Uterus (tissue), 4 donors: ENCODE measurements at places on chromosomes 6 and 20. TPM values are rescaled to one million over a fixed set of nuclear protein-coding genes. Genes with fewer than 3 reads are reported as not detected.

Gene SIRPD
- total RNA-seq: not detected

Gene LY6G6C
- not detected for total RNA-seq

Gene PLN
- 194 TPM for total RNA-seq

Gene GTSF1L
- not detected for total RNA-seq

Gene NOTCH4
- total RNA-seq: 75.2 TPM

Gene PRSS16
- not detected for total RNA-seq

Gene TOX2
- total RNA-seq: not detected

Gene MLIP
- total RNA-seq: not detected

Gene FOXA2
- not detected for total RNA-seq

Gene HSPA1L
- 0.59 TPM for total RNA-seq

Gene ZHX3
- total RNA-seq: 23.0 TPM

Gene TMEM217
- 0.21 TPM for total RNA-seq

Gene NRN1
- 12.4 TPM for total RNA-seq

Gene RAET1L
- total RNA-seq: not detected

Gene RHAG
- total RNA-seq: 3.2 TPM

Gene CLIC5
- 5.1 TPM for total RNA-seq

Gene NHSL1
- 8.9 TPM for total RNA-seq

Gene STMND1
- not detected for total RNA-seq

Gene HSPA12B
- 4.7 TPM for total RNA-seq

Gene MYO6
- total RNA-seq: 8.2 TPM
